ENCODE measurements at places on chromosomes 11 and 22. TPM values are rescaled to one million over a fixed set of nuclear protein-coding genes. Genes with fewer than 3 reads are reported as not detected.

CCDC179 gene
- total RNA-seq, result not detected

SYT7 gene
- total RNA-seq, result not detected

DDB1 gene
- 211 TPM for total RNA-seq

DNA sequence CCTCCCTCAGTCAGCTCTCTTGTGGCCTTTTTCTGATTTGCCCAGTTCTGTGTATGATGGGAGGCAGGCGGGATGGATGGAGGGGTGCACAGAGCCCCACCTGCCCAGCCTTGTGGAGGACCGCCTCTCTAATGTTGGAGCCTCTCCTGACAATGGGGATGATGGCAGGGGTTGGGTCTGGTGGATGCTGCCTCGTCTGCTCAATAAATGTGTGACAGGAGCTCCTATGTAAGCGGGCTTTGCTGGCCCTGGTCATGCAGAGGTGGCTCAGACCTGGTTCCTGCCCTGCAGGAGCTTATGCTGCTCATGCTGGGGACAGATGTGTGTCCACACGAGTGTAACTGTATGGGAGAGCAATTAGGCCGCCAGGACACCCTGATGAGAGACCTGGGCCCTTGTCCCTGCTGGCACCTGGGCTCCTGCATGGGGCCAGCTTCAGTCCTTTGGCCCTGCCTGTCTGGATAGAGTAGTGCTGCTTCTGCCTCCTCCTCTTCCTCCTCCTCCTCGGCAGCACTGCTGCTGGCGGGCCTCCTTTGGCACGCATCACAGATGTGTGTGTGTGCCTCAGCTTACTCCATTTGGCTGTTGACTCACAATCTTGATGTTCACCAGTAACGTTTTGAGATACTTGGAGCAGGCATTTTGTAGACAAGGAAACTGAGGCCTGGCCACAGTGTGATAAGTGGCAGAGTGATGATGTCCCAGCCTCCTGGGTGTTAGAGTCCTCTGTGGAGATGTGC, 131.0 kb downstream of the TBC1D22A start:
- no peak for DNase-seq

DCHS1 gene
- 0.53 TPM for total RNA-seq

MAPK8IP2 gene
- total RNA-seq, result 1.5 TPM

GRCh38 chr22:44954149-44954548, 55.7 kb downstream of the PHF21B start:
- no peak for DNase-seq

- no peak for DNase-seq
Measured at GRCh38 chr11:2260491-2261364, 9.7 kb downstream of the ASCL2 start.

KRTAP5-8 gene
- not detected for total RNA-seq

GRCh38 chr11:58465690-58466089, 23.7 kb upstream of the OR5B12 start:
- DNase-seq, result no peak

SLC22A8 gene
- not detected for total RNA-seq

- DNase-seq, result peak; percentile 69
Measured at GRCh38 chr11:17386331-17387084, 2.0 kb downstream of the KCNJ11 start.

OR52E8 gene
- not detected for total RNA-seq

DNA sequence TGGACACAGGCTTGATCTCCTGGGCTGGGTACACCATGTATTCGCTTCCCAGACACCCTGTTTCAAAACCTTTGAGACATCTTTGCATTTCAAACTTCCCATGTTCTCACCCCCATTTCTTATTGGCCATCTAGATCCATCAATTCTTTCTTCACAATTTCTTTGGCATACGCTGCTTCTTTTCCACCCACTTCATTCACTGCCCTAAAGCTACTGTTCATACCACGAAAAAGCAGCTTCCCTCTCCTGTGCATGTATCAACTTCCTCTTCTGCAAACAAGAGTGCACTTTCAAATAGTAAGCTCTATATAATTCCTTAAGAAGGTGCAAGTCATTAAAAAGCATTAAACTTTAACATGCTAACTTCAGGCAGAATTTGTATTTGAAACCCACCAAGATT, 21.4 kb downstream of the UVRAG start:
- DNase-seq, result no peak

All from OCI-LY7 (cell line).